ENCODE measurements at places on chromosomes 16 and 17.

GRCh38 chr17:7294614-7295153, at the start of gene YBX2:
YBX2 (minus strand) TSS chr17:7294639; CDS start chr17:7294500, 139 bp downstream.
- DNase-seq, result peak; percentile 80

- DNase-seq, result no peak
These were observed 5.9 kb downstream of the ZNF205 start for GRCh38 chr16:3118204-3118790.

DNA sequence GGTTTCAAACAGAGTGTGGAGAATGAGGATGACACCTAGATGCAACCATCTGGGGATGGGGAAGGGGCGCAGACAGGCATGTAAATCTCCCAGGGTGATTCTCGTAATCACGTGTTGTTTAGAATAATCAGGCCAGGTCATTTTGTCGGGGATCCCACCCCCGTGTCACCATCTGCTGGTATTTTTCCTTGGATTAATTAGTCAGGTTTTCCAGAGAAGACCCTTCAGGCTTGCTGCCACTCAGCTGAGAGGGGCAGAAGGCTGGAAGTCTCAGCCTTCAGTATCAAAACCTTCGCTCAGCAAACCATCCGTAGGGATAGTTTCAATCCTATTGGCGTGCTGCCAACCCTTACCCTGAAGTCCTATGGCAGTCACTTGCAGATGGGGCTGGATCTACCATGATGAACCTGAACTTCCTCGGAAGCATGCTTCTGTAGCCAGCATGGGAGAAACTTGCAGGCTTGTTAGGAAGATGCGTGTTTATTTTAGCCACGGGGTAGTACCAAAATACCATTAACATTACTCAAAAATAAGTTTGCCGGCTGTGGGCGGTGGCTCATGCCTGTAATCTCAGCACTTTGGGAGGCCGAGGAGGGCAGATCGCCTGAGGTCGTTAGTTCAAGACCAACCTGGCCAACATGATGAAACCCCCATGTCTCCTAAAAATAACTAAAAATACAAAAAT, 7.5 kb upstream of the ADCY9 start:
- DNase-seq, result no peak

GRCh38 chr16:88308441-88309173, 74.2 kb upstream of the ZNF469 start:
- DNase-seq, result no peak

GRCh38 chr16:67703626-67704025, 15.5 kb downstream of the GFOD2 start:
- no peak for DNase-seq

GRCh38 chr17:74447628-74448159, 15.8 kb downstream of the GPRC5C start:
- DNase-seq, result no peak

- no peak for DNase-seq
These were observed 526 bp upstream of the BORCS6 start for GRCh38 chr17:8190506-8190905.

DNA sequence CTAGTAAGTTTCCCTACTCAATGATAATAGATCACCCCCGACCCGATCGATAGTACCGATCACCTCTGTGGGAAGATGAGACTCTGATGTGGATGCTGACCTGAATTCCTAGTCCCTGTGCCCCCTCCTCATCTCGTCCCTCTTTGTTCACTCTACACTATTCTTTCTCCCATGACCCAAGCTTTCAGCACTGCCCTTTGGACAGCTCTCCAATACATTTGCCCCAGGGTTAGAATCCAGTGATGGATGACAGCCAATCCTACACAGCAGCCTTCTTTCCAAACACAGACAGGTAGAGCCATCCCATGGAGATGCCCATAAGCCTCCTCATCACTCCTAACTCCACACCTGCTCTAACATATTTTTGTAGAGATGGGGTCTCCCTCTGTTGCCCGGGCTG, 141.1 kb downstream of the GSG1L start:
- no peak for DNase-seq

DNA sequence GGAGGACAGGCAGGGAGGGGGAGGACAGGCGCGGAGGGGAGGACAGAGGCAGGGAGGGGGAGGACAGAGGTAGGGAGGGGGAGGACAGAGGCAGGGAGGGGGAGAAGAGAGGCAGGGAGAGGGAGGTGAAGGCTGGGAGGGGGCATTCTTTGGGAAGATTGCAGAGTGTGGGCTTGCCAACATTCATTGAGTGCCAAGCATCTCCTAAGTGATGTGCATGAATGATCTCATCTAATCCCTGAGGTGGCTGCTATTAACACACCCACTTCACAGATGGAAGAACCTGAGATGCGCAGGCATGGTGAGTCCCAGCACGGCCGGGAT, 58.3 kb downstream of the NT5M start:
- DNase-seq, result no peak

DNA sequence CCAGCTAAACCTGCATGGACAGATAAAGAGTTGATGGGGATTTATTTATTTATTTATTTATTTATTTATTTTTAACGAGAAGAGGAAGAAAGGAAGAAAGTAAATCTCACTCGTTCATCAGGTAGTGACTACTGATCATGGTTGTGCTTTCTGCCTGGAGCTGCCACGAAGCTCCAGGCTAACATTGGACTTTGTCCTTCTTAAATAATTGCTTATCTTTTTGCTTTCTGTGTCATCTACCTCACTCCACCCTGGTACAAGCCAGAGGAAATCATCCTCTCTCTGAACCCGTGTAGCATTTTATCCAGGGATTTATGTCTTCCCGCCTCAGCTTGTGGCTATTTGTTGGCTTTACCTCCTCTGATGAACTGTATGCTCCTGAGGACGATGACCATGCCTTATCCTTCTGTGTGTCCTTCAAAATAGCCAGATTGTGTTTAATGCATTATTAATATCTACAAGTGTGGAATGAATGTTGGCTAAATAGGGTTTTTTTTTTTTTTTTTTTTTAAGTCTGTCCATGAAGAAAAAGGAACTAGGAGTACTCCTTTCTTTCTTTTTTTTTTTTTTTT, 8.0 kb upstream of the SLC12A3 start:
- no peak for DNase-seq

GRCh38 chr17:56317351-56318208, 164.3 kb downstream of the ANKFN1 start:
- no peak for DNase-seq

DNA sequence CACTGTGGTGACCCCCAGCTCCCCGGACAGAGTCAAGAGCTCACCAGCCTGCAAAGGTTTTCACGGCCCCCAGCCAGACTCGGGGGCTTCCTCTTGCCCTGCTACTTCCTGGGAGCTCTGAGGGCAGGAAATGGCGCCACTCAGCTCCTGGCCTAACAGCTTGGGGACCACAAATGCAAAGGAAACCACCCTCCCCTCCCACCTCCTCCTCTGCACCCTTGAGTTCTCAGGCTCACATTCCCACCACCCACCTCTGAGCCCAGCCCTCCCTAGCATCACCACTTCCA, 375 bp upstream of the SPN start:
- DNase-seq, result no peak

- DNase-seq, result peak; percentile 64
These were observed 11.4 kb downstream of the GGA3 start for GRCh38 chr17:75250009-75250471.

DNA sequence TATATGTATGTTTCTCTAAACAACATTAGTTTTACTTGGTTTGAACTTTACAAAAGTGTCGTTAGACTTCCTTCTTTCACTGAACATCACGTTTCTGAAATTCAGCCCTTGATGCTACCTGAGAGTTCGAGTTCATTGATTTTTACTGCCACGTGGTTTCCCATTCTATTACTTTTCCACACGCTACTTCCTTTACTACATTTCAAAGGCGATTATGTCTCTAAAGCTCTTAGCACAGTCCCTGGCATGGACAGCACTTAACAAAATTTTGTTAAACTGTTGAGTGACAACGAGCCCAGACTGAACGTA, 15.9 kb upstream of the ARHGAP17 start:
- DNase-seq, result no peak

DNA sequence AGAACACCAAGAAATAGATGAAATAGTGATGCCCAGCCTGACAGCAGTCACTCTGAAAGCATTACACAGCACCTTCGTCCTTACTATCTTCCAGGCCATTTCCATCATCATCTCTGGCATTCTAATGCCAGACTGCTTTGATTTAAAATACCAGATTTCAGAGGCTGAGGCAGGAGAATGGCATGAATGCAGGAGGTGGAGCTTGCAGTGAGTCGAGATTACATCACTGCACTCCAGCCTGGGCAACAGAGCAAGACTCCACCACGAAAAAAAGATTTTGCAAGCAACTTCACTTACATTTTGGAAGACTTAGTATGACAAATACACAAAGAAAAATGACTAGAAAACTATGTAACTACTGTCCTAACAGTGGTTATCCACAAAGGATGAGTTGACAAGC, 244.0 kb downstream of the CPPED1 start:
- no peak for DNase-seq

GRCh38 chr17:11671126-11671525, 72.9 kb downstream of the DNAH9 start:
- no peak for DNase-seq

- no peak for DNase-seq
These were observed 29.7 kb downstream of the ARL4D start for GRCh38 chr17:43428524-43428923.

- no peak for DNase-seq
These were observed 204.1 kb downstream of the COPRS start for GRCh38 chr17:31654936-31655335.

GRCh38 chr16:57519796-57520360, 16.5 kb downstream of the CCDC102A start:
- peak; percentile 62 for DNase-seq

DNA sequence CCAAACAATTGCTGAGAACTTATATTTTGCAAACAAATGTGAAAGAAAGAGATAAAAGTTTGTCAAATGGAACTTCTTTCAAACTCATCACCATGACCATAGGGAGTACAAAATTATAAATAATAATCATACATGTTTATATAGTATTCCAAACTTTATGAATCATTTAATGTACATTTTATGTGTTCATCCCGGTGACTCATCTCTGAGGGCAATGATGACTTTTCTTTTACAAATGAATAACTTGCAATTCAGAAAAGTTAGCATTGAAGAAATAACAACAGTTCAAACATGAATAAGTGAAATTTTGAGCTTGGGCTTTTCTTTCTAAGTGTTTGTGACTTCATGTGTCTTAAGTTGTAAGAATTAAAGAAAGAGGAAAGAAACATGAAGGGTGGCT, 66.3 kb upstream of the CDH8 start:
- no peak for DNase-seq

Data from activated T-helper 2 cell treated with anti-CD3 and anti-CD28 coated beads, Interferon-gamma antibody, Interleukin-2, Interleukin-4, amounts not matched to agents 10 μg/mL and 5 μg/mL and 100 μg/mL, durations not matched to agents 14 hours and 24 hours and 36 hours (primary cell).